ENCODE measurements at places on chromosomes 11 and 22.

- H3K27ac ChIP-seq, result no peak overlapping the region
- H3K36me3 ChIP-seq, result no peaks in the 10 kb centered on the region
- peaks cover 6% of the 10 kb centered on the region for H3K27me3 ChIP-seq
- peaks cover 20% of the 10 kb centered on the region for H3K4me1 ChIP-seq
These were observed 1.6 kb downstream of the SMIM38 start for GRCh38 chr11:69157156-69157821.

DNA sequence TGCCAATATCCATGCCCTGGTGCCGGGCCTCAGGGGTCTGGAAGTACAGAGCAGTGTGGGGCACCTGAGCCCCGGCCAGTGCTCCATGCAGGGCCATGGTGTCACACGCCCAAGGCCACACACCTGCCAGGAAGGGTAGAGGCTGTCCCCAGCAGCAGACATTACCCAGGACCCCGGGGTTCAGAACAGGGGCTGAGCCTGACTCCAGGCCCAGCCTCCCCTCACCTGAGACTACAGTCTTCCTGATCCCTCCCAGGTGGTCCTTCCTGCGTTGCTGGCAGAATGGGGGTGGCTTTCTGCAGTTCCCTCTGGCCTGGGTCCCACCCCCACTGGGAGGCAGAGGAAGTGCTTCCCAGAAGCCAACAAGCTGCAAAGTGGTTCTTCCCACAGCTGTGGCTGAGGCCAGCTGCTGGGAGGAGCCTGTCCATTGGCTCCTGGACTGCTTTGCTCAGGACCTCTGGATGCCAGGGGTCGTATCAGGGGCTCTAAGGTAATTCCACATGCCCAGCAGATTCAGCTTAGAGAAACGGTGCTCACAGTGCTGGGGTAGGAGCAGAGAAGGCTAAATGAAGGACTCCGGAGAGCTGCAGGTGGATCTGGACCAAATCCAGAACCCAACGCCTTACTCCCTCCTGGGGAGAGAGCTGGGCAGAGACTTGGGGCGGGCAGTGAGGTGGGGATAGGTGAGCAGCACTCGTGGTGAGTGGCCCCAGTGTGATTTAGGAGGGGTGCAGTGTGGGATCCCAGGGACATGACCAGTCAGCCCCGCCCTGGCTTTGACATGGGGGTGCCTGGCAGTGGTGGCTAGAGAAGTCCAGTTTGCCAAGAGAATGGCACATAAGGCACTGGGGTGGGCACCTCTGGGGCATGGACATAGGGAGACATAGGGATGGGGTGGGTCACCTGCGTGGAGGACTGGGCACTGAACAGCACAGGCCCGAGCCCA, 12.6 kb downstream of the TCIRG1 start:
- no peaks in the 10 kb centered on the region for H3K4me1 ChIP-seq
- peaks cover 8% of the 10 kb centered on the region for H3K36me3 ChIP-seq
- H3K27ac ChIP-seq, result peak overlapping the region; percentile 5
- no peak overlapping the region for H3K4me3 ChIP-seq

DNA sequence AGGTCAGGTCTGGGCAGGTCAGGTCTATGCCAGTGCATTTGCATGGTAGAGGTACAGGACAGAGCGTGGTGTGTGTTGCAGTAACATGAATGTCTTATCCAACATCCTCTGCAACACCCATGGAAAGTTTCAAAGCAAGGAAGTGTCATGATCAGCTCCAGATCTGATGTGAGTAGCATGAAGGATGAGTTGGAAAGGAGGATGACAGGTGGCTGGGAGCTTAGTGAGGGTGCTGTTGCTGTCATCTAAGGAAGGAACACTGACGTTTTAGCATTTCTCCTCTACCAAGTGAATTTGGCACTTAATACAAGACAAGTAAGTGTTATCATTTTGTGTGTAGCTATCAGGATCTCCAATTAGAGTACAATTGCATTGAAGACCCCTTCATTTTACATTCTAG, 65.1 kb downstream of the GRK3 start:
- peaks cover 7% of the 10 kb centered on the region for H3K4me1 ChIP-seq
- no peak overlapping the region for H3K4me3 ChIP-seq
- H3K27me3 ChIP-seq, result no peaks in the 10 kb centered on the region
- no peaks in the 10 kb centered on the region for H3K36me3 ChIP-seq
- H3K27ac ChIP-seq, result no peak overlapping the region

DNA sequence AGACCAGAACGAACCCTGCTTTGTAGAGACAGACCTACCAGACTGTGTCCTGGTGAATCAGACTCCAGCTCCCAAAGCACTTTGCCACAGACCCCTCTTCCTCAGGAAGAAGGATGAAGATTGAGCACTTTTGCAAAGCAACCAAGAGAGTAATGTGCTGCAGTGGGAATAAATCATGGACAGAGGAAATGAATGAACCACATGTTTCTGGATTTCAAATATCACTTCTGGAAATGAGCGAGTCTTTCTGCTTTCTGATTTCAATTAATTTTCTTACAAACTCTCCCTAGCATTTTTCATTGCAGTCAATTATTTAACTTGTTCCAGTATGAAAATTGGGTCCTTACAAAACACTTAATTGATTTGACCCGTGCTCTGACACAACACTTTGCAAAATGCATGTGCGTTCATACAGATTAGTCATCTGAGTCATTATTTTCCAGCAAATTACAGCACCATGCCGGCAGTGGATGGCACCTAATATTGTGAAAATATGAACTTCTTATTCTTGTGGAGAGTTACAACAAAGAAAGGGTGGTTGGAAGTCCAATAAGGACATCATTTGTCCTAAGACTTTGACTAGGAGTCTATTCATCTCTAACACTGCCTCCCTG, 315.9 kb upstream of the CCDC90B start:
- peaks cover 8% of the 10 kb centered on the region for H3K4me1 ChIP-seq
- H3K27ac ChIP-seq, result no peak overlapping the region
- no peak overlapping the region for H3K4me3 ChIP-seq
- H3K27me3 ChIP-seq, result no peaks in the 10 kb centered on the region
- DNase-seq, result no peak

DNA sequence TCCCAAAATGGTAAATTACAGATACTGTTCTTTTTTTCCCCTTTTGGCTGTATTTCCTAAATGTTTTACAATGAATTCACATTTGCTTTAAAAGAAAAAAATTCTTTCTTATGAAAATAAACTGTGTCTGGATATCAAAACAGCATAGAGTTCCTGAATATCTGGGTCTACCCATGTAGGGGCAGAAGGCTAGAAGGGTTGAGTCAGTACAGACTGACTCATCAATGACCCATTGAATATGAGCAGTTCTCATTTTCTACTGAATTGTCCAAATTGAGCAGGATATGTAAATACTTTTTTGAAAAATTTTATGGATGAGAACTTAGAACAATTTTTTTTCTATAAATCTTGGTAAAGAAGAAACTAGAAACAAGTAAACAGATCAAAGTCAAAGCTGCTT, 16.3 kb upstream of the C11orf87 start:
- H3K36me3 ChIP-seq, result no peaks in the 10 kb centered on the region
- no peak overlapping the region for H3K27ac ChIP-seq
- DNase-seq, result no peak
- peaks cover 2% of the 10 kb centered on the region for H3K27me3 ChIP-seq

GRCh38 chr22:46346680-46347405, 11.3 kb downstream of the TRMU start:
- no peaks in the 10 kb centered on the region for H3K27me3 ChIP-seq
- no peak overlapping the region for H3K27ac ChIP-seq
- no peak overlapping the region for H3K4me3 ChIP-seq
- peaks cover 32% of the 10 kb centered on the region for H3K36me3 ChIP-seq
- DNase-seq, result no peak
- no peaks in the 10 kb centered on the region for H3K4me1 ChIP-seq

DNA sequence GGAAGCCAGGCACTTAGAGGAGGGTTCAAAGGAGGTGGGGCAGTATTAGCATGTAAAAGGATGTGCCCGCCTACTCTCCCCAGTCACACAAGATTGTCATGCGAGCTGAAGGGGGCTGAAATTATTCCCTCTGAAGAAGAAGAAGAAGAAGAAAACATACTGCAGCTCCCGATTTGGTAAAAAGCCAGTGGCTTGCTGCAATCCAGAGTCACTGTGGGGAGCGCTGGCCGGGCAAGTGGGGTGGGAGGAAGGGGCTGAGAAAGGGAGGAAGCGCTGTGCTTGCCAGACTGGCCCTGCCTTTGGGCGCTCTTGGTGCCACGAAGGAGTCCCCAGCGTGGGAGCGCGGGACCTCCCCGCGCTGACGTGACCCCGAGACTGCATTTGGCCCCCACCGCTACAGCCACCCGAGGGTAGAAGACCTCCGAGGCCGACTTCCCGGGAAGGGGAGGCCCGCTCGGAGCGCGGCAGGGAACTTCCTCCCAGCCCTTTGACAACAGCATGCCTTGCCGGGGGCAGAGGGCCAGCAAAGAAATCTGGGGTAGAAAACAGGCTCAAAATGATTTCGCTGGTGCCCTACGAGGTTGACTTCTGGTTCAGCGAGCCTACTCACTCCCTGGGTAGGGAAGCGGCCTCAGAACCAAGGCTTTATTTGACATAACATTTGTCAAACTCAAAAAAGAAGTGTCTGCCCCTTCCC, 906.3 kb downstream of the DLG2 start:
- H3K4me1 ChIP-seq, result peaks cover 7% of the 10 kb centered on the region
- H3K36me3 ChIP-seq, result no peaks in the 10 kb centered on the region
- no peak overlapping the region for H3K27ac ChIP-seq
- peak; percentile 39 for DNase-seq

- DNase-seq, result no peak
- H3K27me3 ChIP-seq, result peaks cover 5% of the 10 kb centered on the region
- H3K36me3 ChIP-seq, result no peaks in the 10 kb centered on the region
- H3K4me1 ChIP-seq, result peaks cover 14% of the 10 kb centered on the region
These were observed 18.5 kb upstream of the SPON1 start for GRCh38 chr11:13944016-13944415.

- no peaks in the 10 kb centered on the region for H3K36me3 ChIP-seq
- no peaks in the 10 kb centered on the region for H3K27me3 ChIP-seq
- DNase-seq, result no peak
- peak overlapping the region; percentile 5 for H3K27ac ChIP-seq
- H3K4me1 ChIP-seq, result peaks cover 14% of the 10 kb centered on the region
- H3K4me3 ChIP-seq, result no peak overlapping the region
These were observed 68.7 kb downstream of the SCN3B start for GRCh38 chr11:123585706-123586105.

DNA sequence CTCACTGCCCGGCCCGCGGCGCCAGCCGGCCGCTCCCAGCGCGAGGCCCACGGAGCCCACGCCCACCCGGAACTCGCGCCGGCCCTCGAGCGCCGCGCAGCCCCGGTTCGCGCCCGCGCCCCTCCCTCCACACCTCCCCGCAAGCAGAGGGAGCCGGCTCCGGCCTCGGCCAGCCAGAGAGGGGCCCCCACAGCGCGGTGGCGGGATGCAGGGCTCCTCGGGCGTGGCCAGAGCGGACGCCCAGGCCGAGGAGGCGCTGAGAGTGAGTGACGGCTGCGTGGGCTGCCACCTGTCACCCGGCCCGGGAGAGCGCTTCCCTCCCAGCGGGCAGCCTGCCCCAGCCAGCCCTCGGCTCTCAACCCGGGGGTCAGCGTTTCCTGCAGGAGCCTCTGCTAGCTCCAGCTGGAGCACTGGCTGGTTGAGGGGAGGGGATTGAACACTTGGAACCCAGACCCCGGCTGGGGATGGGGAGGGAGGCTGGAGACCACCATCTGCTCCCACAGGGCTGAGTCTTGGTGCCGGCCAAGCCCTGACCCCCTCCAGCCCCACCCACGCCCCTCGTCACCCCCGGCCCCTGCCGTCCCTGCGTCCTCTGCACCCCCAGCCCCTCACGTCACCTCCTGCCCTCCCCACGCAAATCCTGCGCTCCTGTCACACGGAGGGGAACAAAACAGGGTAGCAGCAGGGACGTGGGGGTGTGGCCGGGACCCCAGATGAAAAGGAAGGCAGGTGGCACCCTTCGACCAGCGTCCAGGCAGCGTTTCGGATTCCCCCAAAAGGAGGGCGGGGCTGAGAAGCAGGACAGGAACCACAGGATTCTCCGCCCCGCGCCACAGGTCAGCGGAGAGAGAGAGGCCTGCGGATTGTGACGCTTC, 157.0 kb downstream of the BRD1 start:
- no peaks in the 10 kb centered on the region for H3K36me3 ChIP-seq
- no peak for DNase-seq
- peak overlapping the region; percentile 40 for H3K4me3 ChIP-seq
- peaks cover 8% of the 10 kb centered on the region for H3K4me1 ChIP-seq

DNA sequence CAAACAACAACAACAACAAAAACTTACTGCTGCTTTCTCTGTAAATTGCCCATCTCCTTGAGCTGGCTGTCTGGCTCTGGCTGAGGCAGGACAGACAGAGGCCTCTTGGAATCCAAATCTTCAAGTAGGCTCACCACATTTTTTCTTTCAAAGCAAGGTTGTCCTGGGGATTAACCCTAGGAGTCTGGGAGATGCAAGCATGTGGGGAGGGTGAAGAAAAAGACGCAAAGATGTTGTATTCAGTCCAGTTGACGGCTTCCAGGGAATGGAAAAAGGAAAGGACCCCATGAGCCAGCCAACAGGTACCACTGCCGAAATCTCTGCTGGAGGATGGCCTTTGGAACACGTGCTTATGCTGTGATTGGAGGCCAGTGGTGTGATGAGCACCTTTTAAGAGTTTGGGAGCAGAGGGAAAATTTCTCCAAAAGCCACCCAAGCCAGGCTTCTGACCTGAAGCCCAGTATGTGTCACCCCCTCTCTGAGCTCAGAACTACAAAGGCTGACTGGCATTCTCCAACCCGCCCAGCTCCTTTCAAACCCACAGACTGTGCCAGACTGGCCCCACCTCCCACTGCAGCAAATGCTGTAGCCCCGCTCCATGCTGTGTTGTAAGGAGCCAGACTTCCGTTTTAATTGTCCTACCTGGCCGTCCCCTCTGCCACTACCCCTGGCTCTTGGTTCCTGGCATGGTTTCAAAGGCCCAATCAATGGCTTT, 10.8 kb downstream of the BLID start:
- H3K27ac ChIP-seq, result no peak overlapping the region
- H3K27me3 ChIP-seq, result no peaks in the 10 kb centered on the region
- no peak overlapping the region for H3K4me3 ChIP-seq
- H3K36me3 ChIP-seq, result no peaks in the 10 kb centered on the region
- DNase-seq, result no peak
- peaks cover 3% of the 10 kb centered on the region for H3K4me1 ChIP-seq

DNA sequence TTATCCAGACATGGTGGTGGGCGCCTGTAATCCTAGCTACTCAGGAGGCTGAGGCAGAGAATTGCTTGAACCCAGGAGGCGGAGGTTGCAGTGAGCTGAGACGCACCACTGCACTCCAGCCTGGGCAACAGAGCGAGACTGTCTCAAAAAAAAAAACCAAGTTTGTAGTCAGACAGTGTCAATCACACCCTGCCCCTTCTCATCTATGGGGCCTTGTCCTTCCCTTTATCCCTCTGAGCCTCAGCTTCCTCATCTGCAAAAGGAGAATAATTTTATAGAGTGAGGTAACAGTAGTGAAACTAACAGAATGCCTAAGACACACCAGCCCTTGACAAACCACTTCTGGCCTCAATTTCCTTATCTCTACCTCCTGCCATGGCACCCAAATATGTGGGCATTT, 10.7 kb downstream of the BCL9L start:
- H3K4me1 ChIP-seq, result peaks cover 87% of the 10 kb centered on the region
- no peaks in the 10 kb centered on the region for H3K27me3 ChIP-seq
- no peaks in the 10 kb centered on the region for H3K36me3 ChIP-seq
- DNase-seq, result no peak
- no peak overlapping the region for H3K4me3 ChIP-seq
